Vagina (tissue), 2 donors: ENCODE measurements at places on chromosomes 1 and 21.

DNA sequence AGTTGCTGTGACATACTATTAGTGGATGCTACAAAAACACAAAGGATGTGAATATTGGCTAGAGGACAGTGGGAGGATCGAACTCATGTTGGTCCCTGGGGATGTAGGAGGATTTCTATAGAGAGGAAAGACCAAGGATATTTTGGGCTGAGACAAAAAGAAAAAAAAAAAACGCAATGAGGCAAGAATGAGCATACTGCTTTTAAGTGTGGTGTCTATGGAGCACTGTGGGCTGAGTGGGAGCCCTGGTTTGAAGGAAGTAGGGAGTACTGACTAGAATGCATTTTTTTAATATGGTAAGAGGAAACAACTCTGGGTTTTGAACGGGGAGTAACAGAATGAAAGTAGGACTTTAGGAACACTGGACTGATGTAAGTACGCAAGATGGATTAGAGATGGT lies 450.7 kb downstream of the NEGR1 start:
- DNase-seq, result no peak

- no peak for DNase-seq
These were observed 41.6 kb downstream of the NUAK2 start for GRCh38 chr1:205279986-205280385.

DNA sequence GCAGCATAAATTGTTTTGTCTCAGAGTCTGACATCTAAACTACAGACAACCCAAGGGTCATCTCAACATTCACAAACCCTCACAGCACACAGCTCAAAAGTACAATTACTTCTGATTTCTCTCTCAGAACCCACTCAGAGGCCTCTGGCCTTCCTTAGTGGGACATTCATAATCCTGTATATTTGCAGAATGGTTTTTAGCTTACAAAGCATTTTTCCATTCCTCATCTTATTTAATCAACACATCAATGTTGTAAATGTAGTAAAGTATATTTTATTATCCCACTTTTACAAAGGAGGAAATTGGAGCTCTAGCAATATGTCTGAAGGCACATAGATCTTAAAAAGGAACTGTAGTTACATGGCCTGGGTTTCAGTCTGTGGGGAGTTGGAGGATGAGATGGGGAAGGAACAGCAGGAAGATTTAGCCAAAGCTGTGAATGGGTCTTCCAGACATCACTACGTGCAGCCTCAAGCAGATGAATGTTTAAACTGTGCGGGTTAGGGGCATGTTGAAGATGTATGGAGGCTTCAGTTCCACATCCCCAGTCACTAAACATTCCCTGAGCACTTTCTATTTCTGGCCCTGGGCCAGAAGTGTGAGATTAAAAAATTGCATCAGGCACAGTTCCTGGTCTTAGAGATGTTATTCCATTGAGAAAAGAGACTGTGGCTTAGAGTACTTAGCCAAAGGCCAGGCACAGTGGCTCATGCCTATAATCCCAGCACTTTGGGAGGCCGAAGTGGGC lies 13.3 kb downstream of the AKNAD1 start:
- DNase-seq, result no peak

DNA sequence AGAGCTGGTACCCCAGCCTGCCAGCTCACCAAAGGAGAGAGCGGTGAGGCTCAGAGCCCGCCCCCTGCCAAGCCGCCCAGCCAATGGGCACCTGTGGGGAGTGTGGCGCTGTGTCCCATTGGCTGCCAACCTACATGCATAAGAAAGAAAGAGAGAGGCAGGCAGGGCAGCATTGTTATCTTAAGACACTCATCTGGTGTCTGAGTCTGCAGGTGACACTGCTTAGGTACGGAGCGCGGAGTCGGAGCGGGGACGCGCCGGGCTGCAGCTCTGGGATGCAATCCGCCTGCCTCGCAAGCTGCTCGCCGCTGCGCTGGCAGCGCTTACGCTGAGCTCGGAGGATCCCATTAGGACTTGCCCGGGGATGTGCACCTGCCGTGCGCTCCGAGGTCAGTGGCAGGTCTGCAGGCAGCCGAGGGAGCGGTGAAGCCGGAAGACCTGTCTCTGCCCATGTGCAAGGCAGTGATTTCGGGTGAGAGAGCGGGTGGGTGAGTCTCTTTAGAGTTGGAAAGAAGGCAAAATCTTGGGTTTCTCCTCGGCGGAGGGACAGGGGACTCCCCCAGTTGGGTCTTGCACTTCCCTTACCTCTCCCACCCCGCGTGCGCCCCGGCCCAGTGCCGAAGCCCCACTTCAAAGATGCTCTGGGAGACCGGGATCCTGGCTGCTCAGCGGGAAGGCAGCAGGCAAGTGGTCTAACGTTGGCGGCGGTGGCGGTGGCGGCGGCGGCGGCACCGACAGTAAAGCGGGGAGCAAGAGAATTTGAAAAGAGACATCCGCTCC lies at the start of gene BRINP2:
TSS of gene BRINP2 (plus strand) at position 203 of the 780 bp plus-strand sequence. CDS start 58,919 bp downstream, outside the sequence.
- no peak for DNase-seq

- DNase-seq, result no peak
These were observed 47.8 kb upstream of the PRDM2 start for GRCh38 chr1:13652238-13652637.

- no peak for DNase-seq
These were observed 88.1 kb downstream of the GPATCH2 start for GRCh38 chr1:217542837-217543236.

DNA sequence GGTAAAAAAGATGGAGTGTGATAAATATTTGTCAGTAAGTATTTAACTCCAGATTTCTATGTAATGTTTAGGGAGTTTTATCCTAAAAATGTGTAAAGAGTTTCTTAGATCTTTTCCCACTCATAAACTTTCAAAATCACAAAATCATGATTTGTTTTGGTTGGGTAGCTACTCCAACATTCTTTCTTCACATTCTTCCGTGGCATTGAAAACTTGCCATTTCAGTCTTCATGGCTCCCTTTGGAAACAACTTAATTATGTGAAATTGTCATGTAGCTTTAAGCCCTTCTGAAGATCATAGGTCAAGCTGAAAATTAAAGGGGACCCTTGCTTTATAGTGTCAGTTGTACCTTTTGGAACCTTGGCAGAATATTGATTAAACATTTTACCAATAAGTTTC lies 73.2 kb downstream of the ADGRL2 start:
- DNase-seq, result no peak

GRCh38 chr1:185645686-185646085 lies 88.5 kb upstream of the HMCN1 start:
- no peak for DNase-seq

DNA sequence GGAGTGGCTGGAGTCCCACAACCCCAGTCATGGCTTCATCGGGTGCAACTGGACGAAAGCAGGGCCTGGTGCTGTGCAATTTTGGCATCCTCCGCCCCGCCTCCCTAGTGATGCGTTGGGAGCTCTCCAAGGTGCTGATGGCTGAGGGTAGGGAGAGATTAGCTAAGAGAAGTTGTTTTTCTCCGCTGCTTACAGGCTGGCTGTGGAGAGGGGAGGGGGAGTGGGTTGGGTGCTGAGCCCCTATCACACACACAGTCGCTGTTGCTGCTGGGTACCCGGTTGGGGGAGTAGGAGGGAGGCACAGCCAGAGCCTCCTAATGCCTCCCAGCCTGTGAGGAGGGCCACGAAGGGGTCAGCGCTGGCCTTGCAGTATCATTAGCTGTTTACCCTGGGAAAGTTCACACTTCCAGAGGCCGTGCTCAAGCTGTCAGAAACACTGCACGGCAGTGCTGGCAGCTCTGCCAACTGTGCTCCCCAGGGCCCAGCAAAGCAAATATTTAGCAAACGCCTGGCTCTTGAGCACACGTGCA lies 110.0 kb downstream of the GRIK3 start:
- no peak for DNase-seq

- peak; percentile 62 for DNase-seq
These were observed 2.4 kb upstream of the TMEM125 start for GRCh38 chr1:43267291-43267805.

DNA sequence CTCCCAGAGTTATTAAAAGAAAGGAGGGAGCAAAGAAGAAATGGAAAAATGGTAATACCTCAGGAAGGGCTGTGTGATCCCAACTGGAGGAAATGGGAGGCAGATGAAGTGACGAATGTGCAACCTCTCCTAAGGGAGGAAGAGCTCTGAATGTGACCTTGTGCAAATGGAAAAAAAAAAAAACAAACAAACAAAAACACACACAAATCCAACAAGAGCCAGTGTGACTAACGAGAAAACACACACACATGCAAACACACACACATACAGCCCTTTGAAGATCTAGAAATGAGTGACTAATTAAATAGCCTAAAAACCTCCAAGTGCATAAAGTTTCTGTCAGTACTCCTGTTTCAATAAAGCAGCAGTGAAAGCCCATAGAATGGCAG lies 49.0 kb downstream of the CCN1 start:
- no peak for DNase-seq

GRCh38 chr1:62228136-62228882 lies 33.7 kb downstream of the L1TD1 start:
- DNase-seq, result no peak

GRCh38 chr1:212650228-212650627 lies 41.7 kb downstream of the ATF3 start:
- no peak for DNase-seq

GRCh38 chr21:38459490-38459889 lies 38.8 kb downstream of the ERG start:
- no peak for DNase-seq

- no peak for DNase-seq
These were observed 734.2 kb upstream of the ADAMTS5 start for GRCh38 chr21:27700974-27701614.

- DNase-seq, result no peak
These were observed 43.1 kb upstream of the KANK4 start for GRCh38 chr1:62362061-62362917.

DNA sequence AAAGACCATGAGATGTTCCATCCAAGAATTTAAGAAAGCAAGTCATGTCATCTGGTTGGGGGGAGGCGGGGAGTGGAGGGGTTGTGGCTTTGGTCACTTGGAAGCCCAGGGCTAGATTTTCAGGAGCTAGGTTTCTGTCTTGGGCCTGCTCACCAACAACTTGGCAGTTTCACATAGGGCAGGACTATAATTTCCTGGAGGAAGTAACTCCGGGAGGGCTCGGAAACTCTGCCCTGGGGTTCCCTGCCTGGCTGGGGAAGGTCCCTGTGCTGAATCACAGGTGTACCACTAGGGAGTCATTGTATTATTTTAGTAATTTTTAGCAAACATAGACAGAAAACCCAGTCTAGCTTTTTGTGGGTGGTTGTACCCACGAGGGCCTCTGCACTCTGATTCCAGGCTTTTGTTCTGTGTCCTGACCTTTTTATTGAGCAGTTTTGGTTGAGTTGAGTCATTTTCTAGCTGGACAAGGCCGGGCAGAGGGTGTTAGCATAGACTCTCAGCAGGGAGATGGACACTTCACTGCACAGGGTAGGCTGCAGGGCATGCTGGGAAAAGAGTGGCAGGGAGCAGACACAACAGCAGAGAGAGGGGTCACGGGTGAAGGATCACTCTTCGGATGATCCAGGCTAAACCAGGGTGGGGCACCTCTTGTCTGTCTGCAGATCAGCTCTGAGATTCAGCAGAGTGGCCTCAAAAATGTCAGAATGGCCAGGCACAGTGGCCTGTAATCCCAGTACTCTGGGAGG lies 144.7 kb downstream of the GRIK3 start:
- peak; percentile 47 for DNase-seq

- no peak for DNase-seq
These were observed 22.0 kb upstream of the PRELP start for GRCh38 chr1:203453616-203454015.

DNA sequence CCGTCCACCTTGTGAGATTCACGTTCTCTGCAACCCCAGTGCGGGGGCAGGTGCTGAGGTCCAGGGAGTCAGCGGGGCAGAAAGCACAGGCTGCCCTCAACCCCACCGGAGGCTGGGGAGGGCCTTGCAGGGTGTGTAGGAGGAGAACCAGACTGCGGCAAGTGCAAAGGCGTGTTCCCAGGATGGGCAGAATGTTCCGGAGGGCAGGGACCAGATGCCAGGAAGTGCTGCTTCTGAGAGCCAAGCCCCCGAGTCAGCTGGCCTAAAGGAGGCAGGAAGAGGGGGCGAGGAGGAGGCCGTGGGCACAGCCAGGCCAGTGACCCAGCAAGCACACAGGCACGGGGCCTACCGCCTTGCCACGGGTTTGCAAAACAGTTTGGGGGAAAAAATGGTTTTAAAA lies 193.8 kb upstream of the AJAP1 start:
- no peak for DNase-seq

DNA sequence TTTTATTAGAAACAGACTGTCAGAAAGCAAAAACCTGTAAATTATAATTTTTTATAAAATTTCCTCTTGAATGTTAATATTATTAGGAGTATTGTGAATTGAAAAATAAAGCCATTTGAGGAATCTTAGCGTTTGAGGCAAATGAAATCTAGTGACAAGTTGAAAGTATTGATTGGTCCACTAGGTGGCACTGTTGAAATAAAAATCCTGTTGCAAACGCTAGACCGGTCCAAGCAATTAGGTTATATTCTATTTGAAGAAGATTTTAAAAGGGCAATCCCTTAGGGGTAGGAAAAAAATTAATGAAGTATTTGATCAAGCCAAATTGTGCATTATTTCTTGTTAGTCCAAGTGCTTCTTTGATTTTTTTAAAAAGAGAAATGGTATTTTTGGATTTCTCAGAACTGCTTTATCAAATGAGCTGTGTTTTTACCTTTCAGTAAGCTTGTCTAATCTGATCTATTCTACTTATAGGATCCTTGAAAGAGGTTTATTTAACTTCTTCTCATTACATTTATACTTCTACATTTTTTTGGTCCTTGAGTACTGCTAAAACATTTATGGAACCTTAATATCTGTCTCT lies 57.7 kb downstream of the ATG4C start:
- DNase-seq, result no peak

- no peak for DNase-seq
These were observed 93.9 kb downstream of the TBX19 start for GRCh38 chr1:168374566-168374965.

GRCh38 chr1:3419415-3420204 lies 34.9 kb upstream of the ARHGEF16 start:
- DNase-seq, result no peak
